ENCODE measurements at places on chromosomes 6 and 20.

GRCh38 chr6:141464896-141465295 lies 667.8 kb upstream of the GJE1 start:
- DNase-seq: no peak

GRCh38 chr20:16477632-16478031 lies 95.6 kb downstream of the KIF16B start:
- no peak for DNase-seq

DNA sequence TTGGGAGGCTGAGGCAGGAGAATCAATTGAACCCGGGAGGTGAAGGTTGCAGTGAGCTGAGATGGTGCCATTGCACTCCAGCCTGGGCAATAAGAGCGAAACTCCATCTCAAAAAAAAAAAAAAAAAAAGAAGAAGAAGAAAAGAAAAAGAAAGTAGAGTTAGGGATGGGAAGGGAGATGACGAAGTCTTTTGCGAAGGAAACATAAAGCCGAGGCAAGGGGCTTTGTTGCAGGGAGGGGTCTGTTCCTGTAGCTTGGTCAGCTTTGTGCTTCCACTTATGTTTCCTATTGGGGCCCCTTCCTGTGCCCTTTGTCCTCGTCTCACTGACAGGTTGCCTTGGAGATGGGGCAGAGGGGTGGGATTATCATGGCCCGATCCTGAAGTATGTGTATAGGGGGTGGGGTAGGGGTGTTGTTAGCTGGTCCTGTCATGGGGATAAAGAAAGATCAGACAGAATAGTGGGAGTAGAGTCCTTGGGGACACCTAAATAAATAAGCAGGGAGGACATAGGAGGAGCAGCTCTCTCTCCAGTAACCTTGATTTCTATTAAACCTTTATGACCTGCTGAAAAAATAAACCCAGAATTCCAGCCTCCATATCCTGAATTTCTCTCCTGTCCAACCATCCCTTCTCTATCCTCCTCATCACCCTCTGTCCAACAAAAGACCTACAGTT lies 1.1 kb upstream of the CLIC1 start:
- DNase-seq: no peak

DNA sequence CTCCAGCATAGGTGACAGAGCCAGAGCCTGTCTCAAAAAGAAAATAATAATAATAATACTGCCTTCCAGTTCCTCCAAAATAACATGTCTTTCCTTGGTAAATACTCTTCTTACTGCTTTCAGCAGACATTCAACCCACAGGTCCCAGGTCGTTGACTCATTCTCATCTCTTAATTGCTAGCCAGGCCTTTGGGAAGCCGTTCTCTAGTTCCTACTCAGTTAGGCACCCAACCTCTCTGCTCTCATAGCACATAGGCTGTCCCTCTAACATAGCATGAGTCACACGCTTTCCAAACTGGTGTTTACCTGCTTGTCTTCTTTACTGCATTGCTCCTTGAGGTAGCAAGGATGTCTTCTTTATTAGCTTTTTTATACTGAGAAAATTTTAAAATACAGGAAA lies 98.8 kb downstream of the LAMA2 start:
- DNase-seq: no peak

DNA sequence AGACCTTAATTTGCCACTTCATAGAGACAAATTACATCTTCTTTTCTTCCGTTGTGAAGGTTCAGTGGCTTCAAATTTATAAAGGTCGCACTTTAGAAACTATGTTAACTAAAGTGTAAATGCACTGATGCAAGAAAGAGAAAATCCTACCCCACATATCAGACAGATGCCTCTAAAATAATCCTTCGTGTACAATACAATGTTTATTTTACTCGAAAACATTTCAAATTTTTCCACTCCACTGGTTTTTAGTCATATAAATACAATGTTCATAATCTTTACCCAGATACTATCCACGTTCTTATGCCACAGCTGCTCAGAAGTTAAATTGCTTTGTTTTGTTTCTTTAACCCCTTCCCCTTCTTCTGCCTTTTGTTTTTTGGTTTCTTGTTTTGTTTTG lies 140.3 kb upstream of the LAMP5 start:
- DNase-seq: no peak

DNA sequence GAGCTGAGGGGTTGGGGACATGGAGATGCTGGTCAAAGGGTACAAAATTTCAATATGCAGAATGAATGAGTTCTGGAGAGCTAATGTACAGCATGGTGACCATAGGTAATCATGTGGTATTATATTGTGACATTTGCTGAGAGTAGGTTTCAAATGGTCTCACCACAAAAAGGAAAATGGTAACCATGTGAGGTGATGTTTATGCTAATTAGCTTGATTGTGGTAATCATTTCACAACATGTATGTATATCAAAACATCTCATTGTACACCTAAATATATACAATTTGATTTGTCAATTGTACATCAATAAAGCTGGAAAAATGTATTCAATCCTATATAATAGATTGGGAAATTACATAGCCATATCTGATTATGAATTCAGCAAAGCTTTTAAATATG lies 29.5 kb upstream of the TMEM14A start:
- DNase-seq: no peak

DNA sequence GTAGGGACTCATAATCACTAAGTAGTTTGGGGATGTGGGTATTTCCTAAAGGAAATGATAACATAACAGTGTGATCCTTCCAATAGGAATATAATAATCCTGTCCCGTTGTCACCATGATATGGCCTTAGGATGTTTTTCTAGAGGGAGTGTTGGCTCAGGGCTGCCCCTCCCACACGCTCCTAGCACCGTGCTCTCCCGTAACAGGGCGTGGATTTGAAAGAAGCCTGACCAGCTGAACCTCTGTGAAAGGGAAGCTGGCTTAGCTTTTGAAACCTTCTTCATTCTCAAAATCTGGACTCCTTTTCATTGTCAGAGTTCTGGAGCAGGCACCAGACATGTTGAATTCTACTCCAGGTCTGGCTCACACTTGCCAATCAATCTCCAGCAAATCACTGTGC lies 103.4 kb upstream of the SASH1 start:
- no peak for DNase-seq

GRCh38 chr6:169991913-169992312 lies 240.5 kb downstream of the ERMARD start:
- no peak for DNase-seq

DNA sequence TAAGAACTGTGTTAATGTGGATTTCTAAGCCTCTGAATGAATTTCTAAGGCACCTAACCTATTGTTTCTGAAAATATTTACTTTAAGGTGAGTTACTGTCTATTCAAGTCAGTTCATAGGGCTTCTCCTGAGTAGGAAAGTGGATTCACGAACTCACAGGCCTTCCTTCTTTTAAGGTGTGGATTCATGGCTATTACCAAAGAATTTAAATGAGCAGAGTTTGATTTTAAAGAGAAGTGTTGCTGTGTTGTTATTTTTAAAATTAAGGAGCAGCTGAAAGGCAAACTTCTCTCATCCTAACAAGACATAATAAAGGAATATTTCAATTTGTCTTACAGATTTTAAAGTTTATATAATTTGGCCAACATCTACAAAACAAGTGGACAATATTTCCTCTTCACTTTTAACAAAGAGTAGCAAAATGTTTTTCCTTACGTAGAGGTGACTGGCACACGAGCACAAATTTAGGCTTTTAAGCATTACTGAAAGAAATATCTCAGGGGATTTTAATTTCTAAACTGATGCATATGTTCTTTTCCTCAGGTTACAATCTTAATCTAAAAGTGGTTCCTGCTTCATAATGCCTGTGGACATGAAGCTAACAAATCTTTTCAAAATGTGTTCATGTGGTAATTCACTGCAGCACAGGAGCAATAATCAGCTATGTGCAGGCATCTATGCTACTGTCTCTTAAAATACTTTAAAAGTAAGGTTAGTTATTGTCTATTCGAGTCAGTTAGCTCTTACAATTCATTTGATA lies 602 bp upstream of the TSPYL4 start:
- DNase-seq: no peak

- no peak for DNase-seq
Observed at GRCh38 chr6:88268508-88268907, 102.4 kb upstream of the CNR1 start.

Measured in HFFc6 (cell line).